ENCODE measurements at places on chromosomes 4 and X. TPM values are rescaled to one million over a fixed set of nuclear protein-coding genes. Genes with fewer than 3 reads are reported as not detected.

CENPI gene
- polyA plus RNA-seq, result 8.8 TPM

FHDC1 gene
- polyA plus RNA-seq, result 9.5 TPM

DNA sequence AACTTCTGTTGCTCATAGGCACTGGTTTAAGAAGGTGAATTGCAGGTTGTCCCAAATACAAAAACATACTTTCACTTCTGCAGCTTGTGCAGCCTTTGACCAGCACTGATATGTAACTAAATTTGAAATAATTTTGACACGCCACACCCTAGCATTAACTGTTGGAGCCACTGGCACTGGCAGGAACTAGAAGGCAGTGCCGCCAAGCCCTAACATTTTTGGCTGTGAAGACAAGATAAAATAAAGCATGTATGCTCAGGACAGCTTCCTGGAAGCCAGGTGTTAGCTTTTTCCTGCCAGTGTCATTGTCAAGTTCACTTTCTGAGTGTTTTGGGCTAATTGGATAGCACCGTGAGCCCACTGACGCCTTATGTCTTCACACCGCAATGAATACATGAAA, 65.3 kb upstream of the FBXW7 start:
- DNase-seq, result no peak

GRCh38 chrX:43176686-43177085, 398.7 kb upstream of the PPP1R2C start:
- DNase-seq, result no peak

GRCh38 chr4:121698236-121698671, 1.5 kb upstream of the ANXA5 start:
- no peak for DNase-seq

DNA sequence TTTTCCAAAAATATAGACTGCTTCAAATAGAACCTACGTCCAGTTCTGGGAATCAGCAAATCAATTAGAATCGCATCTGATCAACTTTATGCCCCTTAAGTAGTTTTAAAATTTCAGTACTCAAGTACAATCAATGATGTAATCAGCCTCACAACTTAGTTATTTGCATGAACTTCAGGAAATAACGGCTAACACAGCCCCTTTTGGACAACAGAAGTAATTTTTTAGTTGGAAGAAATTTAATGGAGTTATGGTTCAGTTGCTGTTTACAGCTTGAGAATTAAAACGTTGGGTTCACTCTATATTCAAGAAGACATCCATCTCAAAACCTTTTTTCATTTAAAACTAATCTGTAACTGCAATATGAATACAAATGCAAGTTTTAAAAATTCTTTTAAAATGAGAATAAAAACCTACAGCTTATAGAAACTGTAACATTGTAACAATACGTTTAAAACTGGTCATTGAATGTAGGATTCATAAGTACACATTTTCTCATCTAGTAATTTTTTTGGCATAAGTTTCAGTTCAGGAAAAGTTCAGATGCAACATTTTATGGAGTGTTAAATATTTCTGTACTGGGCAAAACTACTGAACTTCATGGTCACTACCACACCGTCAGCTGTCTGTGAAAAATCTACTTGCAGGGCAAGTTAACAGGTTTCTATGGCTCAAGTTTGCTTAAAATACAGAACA, 956 bp downstream of the TAPT1 start:
- DNase-seq, result peak; percentile 50

DNA sequence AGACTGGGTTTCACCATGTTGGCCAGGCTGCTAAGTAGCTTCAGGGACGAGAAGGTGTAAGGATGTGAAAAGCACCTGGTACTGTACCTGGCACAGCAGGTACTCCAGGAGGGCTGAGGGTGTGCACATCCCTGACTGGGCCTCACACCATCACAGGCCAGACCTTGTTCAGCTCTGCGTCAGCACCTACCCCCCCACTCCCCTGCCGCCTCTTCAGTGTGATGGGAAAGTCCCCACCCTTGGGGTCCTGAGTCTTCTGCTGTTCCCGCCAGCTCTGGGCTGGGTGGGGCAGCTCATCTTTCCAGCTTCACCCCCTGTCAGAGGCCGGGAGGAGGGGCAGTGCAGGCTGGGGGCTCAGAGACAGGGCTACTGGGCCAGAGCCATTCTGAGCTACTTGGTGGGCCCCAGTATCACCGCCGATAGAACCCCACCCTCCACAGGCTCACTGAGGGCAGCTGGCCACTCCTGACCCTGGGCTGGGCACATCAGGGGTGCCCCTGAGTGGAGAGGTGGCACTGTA, 6.7 kb upstream of the SH3BP2 start:
- no peak for DNase-seq

CFI gene
- polyA plus RNA-seq, result 99.6 TPM

DNA sequence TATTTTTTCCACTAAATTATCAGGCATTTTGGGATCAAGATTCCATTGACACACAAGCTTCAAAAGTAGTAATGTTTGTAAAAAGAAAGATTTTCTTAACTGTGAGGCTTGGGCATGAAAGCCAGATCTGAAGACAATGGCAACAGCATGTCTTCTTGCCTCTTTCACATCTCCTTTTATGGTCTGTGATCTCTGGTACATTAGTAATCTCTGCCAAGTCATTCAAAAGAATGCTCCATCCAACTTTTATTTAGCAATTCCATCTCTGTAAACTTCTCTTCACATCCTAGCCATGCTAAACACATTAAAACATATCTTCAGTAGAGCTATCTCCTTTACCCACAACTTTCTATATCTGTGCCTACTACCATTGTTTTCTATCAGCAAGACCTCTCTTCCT, 465.4 kb downstream of the FAT4 start:
- no peak for DNase-seq

- DNase-seq, result no peak
Measured at GRCh38 chr4:114237997-114238396, 258.6 kb upstream of the ARSJ start.

DNA sequence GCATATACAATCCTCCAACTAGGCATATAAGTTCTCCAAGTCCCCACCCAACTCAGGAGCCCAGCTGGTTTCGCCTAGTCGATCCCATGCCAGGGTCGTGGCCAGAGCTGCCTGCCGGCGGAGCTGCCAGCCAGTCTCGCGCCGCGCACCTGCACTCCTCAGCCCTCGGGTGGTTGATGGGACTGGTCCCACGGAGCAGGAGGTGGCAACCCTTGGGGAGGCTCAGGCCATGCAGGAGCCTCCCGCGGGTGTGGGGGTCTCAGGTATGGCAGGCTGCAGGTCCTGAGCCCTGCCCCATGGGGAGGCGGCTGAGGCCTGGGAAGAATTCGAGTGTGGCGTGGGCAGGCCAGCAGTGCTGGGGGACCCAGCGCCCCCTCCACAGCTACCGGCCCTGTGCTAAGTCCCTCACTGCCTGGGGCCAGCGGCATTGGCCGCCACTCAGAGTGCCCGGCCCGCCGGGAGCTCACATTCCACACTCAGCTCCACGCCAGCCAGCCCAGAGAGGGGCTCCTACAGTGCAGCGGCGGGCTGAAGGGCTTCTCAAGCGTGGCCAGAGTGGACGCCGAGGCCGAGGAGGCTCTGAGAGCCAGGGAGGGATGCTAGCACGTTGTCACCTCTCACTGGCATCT, 1086.4 kb upstream of the PCDH10 start:
- no peak for DNase-seq

METTL14 gene
- polyA plus RNA-seq, result 37.5 TPM

GRCh38 chr4:45663003-45663402, 460.9 kb downstream of the GABRG1 start:
- peak; percentile 90 for DNase-seq

C4orf54 gene
- polyA plus RNA-seq, result 0.01 TPM

- peak; percentile 53 for DNase-seq
Measured at GRCh38 chrX:119790977-119791436, 423 bp downstream of the RPL39 start.

- DNase-seq, result no peak
Measured at GRCh38 chr4:161132715-161133425, 1030.9 kb downstream of the FSTL5 start.

DNA sequence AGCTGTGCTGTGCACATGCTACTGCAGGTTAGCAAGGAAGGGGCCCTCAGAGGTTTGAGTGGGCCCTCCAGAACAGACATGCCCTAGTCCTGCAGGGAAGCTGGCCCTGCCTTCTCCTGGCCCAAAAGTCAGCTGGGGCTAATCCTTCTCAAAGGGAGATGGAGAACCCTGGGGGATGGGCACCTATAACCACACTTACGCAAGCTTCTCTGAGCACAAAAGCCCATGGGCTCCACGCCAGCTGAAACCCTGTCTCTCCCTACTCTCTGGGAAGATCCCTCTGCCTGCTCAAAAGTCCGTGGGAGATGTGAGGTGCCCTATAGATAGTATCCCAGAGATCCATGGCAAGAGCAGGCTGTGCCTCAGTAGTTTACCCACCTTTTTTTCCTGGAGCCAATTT, 58.9 kb upstream of the DKK2 start:
- DNase-seq, result no peak

CHRDL1 gene
- 12.6 TPM for polyA plus RNA-seq

DNA sequence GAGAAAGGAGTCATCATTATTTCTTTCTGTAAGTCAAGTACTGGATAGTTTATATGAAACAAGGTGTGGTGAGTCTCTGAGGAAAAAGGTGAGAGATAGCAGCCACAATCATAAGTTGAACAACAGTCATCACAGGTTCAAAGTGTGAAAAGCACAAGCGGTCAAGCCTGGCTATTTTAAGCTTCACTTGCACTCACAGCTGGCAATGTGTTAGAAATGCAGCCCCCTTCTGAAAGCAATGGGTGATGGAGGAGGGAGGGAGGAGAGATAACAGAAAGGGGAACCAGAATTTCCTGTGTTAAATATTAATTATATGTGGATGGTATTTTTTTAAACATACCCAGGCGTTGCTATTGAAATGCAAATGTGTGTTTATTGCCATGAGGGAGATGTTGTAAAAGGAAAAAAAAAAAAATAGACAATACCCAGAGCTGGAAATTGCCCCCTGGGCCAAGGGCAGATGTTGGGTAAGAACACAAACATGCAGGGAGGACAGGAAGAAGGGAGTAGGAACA, 26.9 kb upstream of the BMP3 start:
- DNase-seq, result no peak

DNA sequence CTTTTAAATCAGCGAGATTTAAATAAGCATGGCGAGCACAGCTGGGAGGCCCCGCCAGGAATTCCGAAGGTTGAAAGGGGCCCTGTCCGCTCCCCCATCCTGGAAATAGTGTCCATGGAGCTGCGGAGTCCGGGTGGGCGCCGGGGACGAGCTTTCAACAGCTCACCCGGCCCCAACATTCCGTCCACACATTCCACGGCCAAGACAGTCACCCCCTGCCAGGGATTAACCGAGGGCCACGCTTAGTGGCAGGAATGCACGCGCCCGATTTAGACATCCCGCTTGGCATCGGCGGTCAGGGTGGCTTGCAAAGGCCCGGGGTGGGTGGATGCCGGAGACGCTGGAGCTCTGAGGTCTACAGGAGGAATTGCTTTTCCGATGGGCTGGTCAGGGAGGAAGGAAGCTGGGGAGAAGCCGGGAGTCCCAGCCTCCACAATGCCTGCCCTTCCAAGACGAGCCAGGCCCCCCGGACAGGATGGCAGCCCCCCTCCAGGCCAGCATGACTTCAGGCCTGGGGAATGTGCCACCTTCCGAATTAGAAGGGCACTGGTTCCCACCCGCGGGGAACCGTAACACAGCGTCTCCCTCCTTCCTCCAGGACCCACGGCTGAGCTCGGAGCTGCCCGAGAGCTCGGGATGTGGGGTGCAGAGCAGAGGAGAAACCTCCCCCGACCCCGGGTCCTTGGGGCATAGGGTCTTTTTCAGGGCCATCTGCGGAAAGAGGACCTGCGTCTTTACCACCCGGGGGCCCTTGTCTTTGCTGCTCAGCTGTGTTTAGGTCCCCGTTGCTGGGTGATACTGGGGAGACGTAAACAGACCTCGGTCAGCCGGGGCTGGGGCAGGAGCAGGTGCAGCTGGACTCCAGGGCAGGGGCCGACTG, 26.9 kb upstream of the PPP2R3B start:
- DNase-seq, result no peak

GRCh38 chr4:95188701-95189370, 359.9 kb downstream of the UNC5C start:
- no peak for DNase-seq

GRCh38 chr4:19135895-19136633, 1114.5 kb upstream of the LCORL start:
- no peak for DNase-seq

DNA sequence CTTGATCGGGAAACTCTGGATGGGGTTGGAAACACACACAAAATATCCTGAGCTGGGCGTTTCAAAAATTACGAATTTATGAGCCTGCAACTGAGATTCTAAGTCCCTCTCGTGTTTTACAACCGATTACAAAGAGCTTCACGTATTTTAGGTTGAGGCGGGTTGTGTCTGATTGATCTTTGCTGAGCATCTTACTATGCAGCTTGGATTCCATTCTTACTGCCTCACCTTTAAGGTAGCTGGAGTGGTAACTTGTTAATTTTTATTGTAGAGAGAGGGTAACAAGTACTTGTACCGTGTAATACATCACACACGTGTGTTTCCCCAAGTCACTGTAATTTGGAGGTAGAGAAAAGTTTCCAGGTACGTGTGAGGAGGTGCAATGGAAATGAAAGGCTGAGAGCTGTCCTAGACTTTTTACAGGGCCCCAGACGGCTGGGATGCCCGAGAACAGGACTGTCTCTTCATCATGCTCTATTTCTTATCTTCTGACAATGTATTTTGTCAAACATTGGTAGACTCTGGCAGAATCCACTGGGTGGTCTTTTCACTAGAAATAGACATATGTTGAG, 97.8 kb upstream of the TENM3 start:
- peak; percentile 11 for DNase-seq

GRCh38 chr4:1592068-1592708, 91.9 kb downstream of the FAM53A start:
- DNase-seq, result no peak

DNA sequence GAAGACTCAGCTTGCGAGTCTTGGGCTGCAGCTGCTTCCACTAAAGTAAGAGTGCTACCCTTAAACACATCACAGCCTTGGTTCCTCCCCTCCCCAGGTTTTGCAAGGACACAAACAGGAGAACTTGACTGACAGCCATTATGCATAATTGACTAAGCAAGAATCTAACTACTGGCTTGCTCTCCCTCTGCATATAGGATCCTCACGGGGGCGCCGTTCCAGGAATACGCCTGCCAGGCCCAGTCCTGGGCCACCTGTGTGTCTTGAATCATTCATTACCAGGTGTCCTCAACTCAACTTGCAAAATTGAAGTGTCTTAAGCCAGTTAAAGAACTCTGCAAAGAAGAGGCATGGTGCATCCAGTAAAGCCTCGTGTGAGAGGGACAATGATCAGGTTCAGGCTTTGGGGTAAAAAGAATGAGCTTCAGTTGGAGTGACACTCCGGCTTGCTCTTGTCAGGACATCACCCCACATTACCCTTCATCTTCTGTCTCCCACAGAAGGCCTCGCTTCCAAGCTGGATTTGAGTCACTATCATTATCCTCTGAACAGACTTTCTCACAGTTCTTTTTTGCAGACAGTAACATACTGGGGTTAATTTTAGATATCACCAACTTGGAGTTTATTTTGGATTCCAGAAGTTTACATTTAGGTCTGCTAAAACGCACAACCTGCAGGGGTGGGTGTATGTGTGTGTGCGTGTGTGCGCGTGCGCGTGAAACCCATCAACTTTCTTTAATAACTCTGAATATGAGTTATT, 273.5 kb upstream of the HS3ST1 start:
- no peak for DNase-seq

DNA sequence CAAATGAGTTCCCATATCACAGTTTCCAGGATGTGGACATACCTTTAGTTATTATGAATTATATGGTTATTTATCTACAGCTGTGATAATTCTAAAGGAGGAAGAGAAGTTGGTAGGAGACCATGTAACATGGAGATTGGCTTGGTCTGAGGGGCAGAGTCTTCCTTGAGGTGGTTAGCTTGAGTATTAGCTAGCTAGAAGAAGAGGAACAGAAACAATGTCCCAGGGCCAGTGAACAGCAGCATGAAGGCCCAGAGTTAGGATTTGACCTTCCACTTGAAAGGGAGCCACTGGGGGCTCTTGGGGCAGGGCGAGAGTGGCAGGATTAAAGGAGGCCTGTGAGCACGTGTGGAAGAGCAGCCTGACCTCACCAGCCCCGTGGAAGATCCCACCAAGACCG, 5.6 kb upstream of the JAKMIP1 start:
- DNase-seq, result no peak

All from right lung (tissue), 10 donors.